ENCODE measurements at places on chromosomes 2 and 18.
A peak's percentile ranks its signal among the peaks of the same experiment; 100 is the strongest.

DNA sequence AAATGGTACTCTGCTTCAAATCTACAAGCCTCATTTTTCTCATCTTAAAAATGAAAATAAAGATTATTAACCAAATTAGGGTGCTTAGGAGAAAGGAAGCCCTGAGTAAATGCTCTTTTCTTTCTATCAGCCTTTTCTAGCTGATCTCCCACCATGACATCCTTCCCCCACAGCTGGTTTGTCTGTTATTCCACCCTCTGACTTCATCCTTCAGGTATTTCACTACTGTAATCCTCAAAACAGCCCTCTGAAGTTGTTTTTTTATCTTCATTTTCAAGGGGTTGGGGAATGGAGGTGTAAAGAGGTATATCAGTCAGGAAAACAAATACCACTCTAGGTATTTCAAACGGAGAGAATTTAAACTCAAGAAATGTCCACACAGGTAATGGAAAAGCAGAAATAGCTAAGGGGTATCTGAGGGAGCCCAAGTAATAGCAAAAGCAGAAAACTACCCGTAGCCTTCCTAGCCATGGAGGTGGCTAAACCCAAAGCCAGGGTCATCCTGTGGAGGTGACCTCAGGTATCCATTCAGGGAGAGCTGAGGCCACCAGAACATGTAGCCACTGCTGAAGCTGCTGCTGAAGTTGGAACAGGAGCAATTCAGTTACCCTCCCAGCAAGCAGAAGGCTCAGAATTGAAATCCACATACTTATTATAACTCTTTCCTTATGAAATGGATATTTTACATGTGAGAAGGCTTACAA is 990.9 kb upstream of the ACVR2A start:
- no peak for DNase-seq

GRCh38 chr2:216596236-216596979 is 36.8 kb upstream of the IGFBP2 start:
- no peak for DNase-seq

DNA sequence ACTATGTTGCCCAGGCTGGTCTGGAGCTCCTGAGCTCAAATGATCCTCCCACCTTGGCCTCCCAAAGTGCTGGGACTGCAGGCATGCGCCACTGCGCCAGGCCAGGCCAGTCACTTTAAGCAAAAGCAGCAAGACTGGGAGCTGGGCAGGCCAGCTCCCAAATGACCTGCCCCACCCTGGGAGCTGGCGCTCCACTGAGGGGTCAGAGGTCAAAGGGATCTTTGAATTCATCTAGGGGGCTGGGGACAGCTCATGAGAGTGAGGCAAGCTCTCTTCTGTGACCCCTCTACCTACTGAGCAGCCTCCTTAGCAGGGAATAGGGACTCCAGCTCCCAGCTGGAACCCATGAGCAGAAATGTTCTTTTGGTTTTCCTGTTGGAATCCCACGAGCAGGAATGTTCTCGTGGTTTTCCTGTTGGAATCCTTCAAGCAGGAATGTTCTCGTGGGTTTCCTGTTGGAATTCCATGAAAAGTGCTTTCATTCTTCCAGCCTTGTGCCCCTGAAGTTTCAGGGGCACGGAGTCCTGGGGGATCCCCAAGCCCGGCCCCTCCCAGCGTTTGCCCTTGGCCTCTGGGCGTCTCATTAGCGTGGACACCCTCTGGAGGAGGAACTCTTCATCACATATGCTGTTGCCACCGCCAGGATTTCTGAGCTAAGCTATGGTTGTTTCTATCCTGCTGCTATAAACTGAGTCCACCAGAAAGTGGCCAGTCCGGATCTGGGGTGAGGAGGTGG is 162.0 kb upstream of the HAAO start:
- DNase-seq: no peak

DNA sequence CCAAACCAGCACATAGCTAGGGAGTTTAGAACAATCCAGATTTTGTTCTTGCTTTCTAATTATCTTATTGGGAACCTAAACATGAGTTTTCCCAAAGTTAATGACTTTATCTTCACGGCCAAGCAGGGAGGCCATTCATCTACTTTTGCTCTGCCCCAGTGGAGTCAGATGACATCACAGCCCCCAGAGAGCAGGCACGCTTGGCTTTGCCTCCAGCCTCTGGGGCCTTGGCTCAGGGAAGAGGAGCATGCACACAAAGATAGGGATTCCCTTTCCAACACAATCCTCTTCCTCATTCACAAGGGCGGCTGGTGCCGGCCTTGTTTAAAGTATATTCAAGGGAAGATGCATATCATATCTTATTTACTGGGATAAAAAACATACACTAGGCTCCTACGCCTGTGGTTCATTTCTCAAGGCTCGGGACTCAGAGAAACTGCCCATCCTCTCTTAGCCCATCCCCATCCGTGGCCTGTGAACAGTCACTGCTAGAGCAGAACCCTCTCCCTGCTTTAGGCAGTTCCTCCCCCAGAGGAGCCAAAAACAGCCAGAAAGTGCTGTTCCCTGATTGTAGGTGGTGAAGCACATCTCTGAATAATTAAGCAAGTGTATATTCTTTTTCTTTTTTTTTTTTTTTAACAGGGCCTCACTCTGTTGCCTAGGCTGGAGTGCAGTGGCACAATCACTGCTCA is 21.2 kb downstream of the TGFA start:
- no peak for DNase-seq

DNA sequence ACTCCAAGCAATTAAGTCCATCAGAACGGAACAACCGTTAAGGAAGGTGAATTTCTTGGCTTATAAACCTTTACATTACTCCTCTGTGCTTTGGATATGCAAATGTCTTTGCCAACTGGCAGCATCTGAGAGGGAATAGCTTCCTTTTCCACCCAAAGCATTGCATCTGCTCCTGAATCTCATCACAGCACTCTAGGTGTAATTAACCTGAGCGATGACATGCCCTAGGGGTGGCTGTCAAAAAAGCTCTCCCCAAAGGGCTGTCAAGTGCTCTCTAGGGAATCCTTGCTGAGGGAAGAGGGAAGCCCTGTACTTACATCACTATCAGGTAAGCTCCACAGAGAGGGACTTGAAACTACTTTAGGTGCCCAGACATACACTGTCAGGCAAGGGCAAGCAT is 5.5 kb upstream of the SMARCAL1 start:
- DNase-seq: no peak

DNA sequence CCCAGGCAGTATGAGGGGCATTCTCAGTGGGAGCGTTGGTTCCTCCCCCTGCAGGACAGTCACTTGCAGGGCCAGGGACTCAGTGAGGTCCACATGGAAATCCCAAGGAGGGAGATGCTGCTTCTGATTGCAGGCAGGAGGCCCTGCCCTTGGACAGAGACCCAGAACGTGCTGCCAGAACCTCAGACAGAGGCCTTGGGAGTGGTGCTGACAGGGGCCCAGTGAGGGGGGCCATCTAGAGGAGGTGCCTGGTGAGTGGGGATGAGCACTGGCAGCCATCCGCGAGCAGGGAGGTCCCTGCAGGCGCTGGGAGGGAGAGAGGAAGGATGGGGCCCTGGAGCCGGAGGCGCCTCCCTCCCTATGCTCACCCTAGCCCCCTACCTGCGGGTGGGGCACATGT is 133.1 kb downstream of the DYSF start:
- no peak for DNase-seq

DNA sequence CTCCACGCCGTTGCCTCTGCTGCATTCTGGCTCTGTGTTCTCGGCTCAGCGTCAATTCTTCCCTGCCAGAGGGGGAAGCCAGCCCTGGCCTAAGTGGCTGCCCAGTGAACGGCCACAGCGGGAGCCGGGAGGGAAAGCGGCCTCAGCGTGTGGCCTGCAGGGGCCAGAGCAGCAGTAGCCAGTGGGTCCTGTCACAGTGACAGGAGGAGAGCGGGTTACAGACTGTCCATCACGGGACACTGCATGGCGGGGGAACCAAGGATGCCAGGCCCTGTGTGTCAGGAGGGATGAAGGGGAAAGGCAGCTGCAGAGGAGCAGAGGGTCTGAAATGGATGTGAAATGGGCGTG is 39.7 kb downstream of the PDIA6 start:
- DNase-seq: no peak

DNA sequence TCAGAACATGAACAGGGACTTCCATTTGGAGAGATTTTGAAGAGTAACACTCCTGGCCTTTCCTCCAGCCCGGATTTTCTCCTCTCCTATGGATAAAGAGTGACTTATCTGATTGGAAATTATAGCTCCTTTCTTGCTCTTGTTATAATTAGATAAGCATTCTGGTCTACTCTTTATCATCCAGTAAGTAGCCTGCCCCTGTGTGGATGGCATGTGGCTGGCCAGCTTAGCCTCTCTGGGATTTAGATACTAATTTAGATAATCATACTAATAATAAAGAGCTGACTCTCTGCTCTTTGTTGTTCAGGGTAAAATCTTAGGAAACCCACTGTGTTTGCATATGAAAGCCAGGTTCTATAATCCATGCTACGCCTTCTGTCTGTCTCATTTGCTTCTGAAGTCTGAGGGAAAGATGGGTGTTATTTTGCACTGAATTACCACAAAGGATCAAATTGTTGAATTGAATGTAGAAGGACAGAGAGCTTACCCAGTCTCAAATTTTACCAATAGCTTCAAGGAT is 438.8 kb downstream of the SPAG16 start:
- DNase-seq: no peak

- DNase-seq: no peak
Measured at GRCh38 chr2:64062840-64063239, 43.6 kb upstream of the VPS54 start.

GRCh38 chr2:239496700-239497099 is 95.9 kb upstream of the HDAC4 start:
- no peak for DNase-seq

DNA sequence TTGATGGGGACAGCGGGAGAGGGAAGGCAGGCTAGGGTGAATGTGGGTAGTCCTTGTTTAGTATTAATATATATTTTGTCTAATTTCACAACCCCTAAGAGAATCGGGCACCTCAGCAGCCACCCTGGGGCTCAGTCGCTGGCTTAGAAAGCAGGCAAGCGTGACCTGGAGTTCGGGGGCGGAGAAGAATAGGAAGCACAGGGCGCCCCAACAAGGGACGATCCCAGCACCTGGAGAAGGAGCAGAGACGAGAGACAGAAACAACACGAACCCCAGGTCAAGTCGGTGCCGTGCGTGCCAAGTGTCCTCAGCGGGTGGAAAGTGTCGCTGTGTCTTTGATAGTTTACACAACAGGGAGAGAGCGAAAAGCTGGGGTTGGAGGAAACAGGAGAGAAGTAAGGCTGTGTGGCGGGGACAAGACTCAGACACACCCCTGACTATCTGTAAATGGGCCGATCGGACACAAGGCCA is 95.4 kb downstream of the NFATC1 start:
- no peak for DNase-seq

DNA sequence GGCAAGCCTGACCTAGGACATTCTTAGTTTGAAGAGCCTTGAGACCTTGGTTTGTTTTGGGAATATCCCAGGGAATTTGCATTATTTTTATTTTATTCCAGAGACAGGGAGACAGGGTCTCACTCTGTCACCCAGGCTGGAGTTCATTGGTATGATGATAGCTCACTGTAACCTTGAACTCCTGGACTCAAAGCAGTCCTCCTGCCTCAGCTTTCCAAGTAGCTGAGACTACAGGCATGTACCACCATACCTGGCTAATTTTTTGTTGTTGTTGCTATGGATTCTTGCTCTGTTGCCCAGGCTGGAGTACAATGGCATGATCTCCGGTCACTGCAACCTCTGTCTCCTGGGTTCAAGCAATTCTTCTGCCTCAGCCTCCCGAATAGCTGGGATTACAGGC is 4.8 kb downstream of the MTA3 start:
- DNase-seq: no peak

GRCh38 chr2:206276169-206276942 is 1.9 kb downstream of the ZDBF2 start:
- no peak for DNase-seq

GRCh38 chr2:17587469-17587868 is 47.0 kb downstream of the VSNL1 start:
- DNase-seq: no peak

DNA sequence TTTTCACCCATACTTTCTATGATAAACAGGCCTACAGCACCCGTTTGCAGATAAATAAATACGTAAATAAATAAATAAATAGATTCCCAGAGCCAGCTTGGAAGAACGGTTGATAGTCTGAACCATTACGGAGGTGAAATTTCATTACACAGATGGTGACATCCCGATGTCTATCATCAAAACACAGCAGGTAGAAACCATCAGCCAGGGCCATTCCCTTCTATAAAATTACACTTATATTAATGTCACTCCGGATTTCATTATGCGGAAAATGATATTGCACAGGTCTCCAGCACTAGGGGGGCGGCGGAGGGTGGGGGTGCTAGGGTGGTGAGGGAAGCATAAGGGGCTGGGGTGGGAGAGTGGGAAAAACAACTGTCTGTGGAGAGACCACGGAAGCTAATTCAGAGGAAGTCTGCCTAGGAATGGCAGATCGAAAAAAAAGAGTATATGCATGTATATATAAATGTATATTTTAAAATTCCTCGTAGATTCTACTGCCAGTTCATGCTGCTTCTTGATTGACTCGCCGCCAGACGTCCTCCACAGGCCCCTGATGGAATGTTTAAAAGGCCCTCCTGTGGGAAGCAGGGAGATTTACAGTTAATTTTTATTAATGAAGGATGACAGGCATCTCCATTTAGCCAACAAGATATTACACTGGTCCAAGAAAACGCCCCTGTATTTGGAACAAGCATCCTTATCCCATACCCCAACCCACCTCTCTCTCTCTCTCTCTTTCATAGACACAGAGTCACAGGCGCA is 1906.0 kb upstream of the PIK3C3 start:
- DNase-seq: no peak

DNA sequence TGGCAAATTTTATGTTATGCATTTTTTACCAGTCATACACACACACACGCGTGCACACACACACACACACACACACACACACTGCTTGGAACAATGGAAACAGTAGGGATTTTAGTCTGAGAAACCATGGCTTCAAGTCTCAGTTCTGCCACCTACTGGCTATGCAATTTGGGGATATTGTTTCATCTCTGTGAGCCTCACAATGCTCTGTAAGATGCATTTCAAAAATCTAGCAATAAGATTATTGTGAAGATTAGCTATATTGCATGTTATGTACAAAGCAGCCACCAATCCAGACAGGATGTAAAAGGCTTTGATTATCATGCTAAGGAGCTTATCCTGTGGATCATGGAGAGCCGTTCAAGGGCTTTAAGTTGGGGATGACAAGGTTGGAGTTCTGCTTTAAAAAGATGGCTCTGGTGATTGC is 401.4 kb downstream of the NBAS start:
- DNase-seq: peak; percentile 15

- DNase-seq: no peak
Measured at GRCh38 chr18:44473394-44474066, 207.2 kb upstream of the SETBP1 start.

GRCh38 chr2:7020468-7020867 is 103.3 kb downstream of the RNF144A start:
- DNase-seq: no peak

DNA sequence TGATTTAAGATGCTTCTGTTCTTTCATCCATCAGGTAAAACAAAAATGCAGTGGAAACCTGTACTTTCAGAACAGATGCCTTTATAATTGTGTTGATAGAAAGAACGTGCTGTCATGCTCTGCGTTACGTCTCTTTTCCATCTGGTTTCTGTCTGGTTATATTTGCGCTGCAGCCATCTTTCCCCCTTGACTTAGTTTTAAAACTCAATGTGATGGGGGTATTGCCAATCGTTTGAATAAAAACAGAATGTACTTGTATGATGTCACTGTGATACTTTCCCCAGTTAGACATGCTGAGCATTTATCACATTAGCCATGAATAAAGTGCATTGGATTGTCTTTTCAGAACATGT is 508.6 kb downstream of the ADCYAP1 start:
- no peak for DNase-seq
